Astrocyte (in vitro differentiated cells and primary cell): ENCODE measurements at places on chromosomes 5 and 9. TPM values are rescaled to one million over a fixed set of nuclear protein-coding genes. Genes with fewer than 3 reads are reported as not detected.

GRCh38 chr5:73565969-73566547 lies 515 bp downstream of the UTP15 start:
- H3K27me3 ChIP-seq: no peaks in the 10 kb centered on the region
- peak; percentile 23 for DNase-seq
- H3K4me3 ChIP-seq: peak overlapping the region; percentile 89

DNA sequence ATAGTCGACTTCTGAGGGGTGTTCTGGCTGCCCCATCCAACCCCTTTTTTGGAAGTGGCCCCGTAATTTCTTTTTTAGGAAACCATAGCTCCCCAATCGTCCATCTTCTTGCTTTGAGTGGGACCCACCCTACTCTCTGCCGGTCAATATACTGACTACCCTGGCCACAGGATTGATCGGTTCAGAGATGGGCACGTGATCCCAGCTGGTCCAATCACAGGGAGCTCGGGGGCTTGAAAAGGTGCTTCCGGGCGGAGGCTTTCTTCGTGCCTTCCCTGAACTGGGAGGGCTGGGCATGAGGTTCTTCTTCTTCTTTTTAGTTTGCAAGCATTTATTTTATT lies 78.7 kb upstream of the SH3PXD2B start:
- DNase-seq: no peak
- no peaks in the 10 kb centered on the region for H3K36me3 ChIP-seq
- H3K4me3 ChIP-seq: no peak overlapping the region

- peaks cover 4% of the 10 kb centered on the region for H3K36me3 ChIP-seq
- H3K4me3 ChIP-seq: peak overlapping the region; percentile 13
- no peaks in the 10 kb centered on the region for H3K27me3 ChIP-seq
- peak; percentile 60 for DNase-seq
- H3K27ac ChIP-seq: peak overlapping the region; percentile 55
These were observed 158.1 kb downstream of the HACD4 start for GRCh38 chr9:20873240-20873865.

- no peak overlapping the region for H3K27ac ChIP-seq
- DNase-seq: peak; percentile 30
- H3K27me3 ChIP-seq: no peaks in the 10 kb centered on the region
- no peaks in the 10 kb centered on the region for H3K4me1 ChIP-seq
- no peak overlapping the region for H3K4me3 ChIP-seq
- H3K36me3 ChIP-seq: no peaks in the 10 kb centered on the region
These were observed 7.9 kb upstream of the ZFP62 start for GRCh38 chr5:180868960-180869359.

GRCh38 chr9:68808338-68808890 lies 103.4 kb downstream of the PIP5K1B start:
- no peaks in the 10 kb centered on the region for H3K4me1 ChIP-seq
- H3K36me3 ChIP-seq: no peaks in the 10 kb centered on the region
- H3K27ac ChIP-seq: no peak overlapping the region
- no peak for DNase-seq
- H3K4me3 ChIP-seq: no peak overlapping the region
- H3K27me3 ChIP-seq: peaks cover 3% of the 10 kb centered on the region

DNA sequence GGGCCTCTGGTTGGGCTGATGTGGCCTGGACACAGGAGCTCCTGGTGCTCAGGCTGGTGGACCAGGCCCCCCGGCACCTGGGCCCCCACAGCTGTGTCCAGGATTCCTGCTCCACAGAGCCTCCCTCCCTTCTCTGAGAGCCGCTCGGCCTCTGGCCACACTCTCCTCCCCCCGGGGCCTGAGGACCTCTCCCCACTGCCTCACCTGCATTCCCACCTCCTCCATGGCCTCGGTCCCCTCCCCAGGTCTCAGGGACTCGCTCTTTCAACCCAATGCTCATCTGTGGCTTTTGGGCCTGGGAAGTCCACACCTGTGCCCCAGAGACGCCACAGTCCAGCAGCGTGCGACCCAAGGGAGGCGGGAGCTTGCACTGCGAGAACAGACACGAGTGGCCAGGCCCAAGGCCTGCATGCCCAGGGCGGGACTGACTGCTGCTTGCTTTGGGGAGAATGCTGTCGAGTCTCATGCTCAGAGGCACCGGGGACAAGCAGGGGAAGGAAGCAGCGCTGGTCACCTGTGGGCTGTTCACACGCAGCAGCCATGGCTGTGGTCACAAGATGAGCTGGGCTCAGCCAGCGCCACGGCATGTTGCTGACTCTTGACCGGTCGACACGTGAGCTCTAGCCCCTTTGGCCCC lies 14.6 kb downstream of the PAEP start:
- no peak for DNase-seq
- no peaks in the 10 kb centered on the region for H3K27me3 ChIP-seq
- H3K4me1 ChIP-seq: no peaks in the 10 kb centered on the region
- no peaks in the 10 kb centered on the region for H3K36me3 ChIP-seq
- H3K27ac ChIP-seq: no peak overlapping the region

GRCh38 chr5:74934949-74935751 lies 69.0 kb upstream of the FAM169A start:
- H3K4me1 ChIP-seq: no peaks in the 10 kb centered on the region
- no peak overlapping the region for H3K4me3 ChIP-seq
- H3K27me3 ChIP-seq: no peaks in the 10 kb centered on the region
- H3K36me3 ChIP-seq: no peaks in the 10 kb centered on the region

DNA sequence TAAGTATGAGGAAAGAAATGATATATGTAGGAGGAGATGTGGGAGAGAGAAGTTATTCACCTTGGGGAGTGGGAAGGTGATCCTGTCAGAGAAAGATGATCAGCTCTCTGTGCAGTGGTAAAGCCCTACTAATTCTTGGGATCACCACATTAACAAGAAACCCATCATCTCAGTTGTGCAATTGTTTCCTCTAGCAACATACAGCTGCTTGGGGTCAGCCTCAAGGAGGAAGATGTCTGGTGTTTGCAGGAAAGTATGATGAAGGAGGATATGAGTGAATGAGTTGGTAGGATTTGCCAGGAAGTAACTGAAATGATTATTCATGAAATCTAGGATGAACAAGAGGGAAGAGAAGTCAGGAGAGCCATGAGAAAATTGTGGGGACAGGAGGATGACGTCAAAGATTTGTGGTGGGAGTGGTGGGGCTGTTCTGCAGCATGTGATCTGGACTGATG lies 50.1 kb downstream of the TNFSF8 start:
- no peaks in the 10 kb centered on the region for H3K27me3 ChIP-seq
- no peak overlapping the region for H3K4me3 ChIP-seq
- DNase-seq: no peak
- no peak overlapping the region for H3K27ac ChIP-seq
- H3K4me1 ChIP-seq: no peaks in the 10 kb centered on the region

- H3K4me3 ChIP-seq: no peak overlapping the region
- no peak for DNase-seq
- H3K4me1 ChIP-seq: peaks cover 9% of the 10 kb centered on the region
- no peaks in the 10 kb centered on the region for H3K36me3 ChIP-seq
These were observed 624.2 kb upstream of the ZNF608 start for GRCh38 chr5:125370461-125371205.

DNA sequence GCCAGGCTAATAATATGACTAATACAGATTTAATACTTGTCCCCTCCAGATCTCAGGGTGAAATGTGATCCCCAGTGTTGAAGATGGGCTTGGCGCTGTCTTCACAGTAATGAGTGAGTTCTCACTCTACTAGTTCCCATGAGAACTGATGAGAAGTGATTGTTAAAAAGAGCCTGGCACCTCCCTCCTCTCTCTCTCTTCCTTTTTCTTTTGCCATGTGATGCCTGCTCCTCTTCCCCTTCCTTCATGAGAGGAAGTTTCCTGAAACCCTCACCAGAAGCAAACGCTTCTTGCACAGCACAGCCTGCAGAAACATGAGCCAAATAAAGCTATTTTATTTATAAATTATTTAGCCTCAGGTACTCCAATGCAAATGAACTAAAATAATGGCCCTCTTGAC lies 55.2 kb downstream of the GLDC start:
- H3K27ac ChIP-seq: no peak overlapping the region
- no peaks in the 10 kb centered on the region for H3K36me3 ChIP-seq
- no peaks in the 10 kb centered on the region for H3K27me3 ChIP-seq
- H3K4me1 ChIP-seq: no peaks in the 10 kb centered on the region
- no peak overlapping the region for H3K4me3 ChIP-seq

DNA sequence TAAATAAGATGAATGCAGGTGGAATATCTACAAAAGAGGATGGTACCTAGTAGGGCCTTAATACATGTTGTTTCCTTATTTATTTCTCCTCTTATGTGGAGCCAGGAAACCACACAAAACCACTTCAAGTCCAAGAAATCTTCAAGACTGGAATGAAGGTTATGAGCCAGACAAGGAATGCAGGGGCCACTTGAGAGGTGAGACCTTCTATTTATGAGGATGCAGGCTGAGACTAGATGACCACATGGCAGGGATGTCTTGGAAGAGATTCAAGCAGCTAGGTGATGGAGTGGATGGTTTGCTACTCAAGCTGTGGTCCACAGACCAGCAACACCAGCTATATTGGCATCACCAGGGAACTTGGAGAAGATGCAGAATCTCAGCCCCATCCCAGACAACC lies 92.2 kb downstream of the TNC start:
- peaks cover 54% of the 10 kb centered on the region for H3K36me3 ChIP-seq
- H3K4me3 ChIP-seq: no peak overlapping the region
- no peaks in the 10 kb centered on the region for H3K27me3 ChIP-seq
- H3K4me1 ChIP-seq: peaks cover 33% of the 10 kb centered on the region

DNA sequence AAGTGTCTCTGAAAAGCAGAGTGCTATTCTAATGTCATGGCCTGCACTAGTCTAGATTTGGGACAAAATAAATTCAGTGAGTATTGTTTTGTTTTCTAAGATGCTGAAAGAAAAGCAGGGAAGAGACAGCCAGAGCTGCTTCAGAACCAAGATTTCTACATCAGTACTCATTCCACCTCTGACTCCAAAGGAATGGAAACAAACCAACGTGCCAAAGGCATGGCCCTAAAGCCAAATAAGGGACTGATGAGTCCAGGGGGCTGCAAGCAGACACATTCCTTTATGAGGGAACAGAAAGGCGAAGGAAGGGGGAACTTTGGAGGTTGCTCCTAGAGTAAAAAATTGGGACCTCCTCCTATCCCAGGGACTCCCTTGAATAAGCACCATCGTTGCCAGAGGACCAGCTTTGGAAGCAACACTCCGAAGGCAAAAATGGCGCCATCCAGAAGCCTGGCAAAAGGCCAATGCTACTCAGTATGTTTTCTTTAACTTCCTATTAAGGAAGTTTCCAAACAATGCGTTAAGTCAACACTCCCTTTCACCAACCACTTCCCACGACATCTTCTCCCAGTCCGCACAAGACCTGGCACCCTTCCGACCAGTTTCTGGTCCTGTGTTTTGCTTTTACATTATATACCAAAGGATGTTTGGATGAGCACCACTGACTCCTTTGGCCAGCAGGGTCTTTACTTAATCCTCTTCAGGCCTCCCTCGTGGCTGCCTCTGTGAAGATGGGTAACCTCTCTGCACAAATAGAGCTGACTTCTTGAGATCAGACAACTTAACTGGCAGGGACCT lies 31.6 kb downstream of the ADAM19 start:
- H3K27me3 ChIP-seq: no peaks in the 10 kb centered on the region
- peak overlapping the region; percentile 65 for H3K27ac ChIP-seq
- H3K4me1 ChIP-seq: peaks cover 93% of the 10 kb centered on the region
- no peaks in the 10 kb centered on the region for H3K36me3 ChIP-seq
- no peak overlapping the region for H3K4me3 ChIP-seq

DNA sequence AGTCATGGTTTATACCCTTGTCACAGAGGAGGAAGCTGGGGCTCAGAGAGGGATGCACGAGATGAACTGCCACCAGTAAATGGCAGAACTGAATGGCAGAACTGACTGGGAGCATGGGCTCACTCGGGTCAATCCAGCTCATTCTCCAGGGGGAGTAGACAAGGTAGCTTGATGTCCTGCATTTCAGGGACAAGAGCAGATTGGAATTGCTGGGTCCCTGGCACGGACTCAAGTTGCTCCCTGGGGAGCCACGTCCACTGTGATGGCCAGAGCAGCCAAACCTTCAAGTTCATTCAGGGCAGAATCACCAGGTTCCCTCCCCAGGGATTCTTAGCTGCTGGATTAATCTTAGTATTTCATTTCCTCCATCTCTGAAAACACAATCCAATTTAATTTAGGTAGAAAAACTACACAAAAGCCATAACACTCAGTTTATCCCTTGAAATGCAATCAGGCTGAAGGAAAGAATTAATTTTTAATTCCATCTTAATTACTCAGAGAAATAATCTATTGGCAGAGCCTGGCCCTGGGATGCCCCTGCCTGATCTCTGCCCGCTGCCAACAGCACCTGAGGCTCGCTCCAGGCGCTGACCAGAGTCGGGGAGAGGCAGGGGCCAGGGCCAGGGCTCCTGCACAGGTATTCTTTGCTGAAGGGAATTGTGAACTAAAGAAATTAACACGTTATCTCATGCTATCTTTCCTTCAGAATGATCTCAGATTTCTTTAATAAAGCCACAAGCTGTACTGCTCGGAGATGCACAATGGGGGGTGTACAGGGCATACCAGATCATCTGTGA lies 42.0 kb upstream of the UNC5A start:
- peaks cover 28% of the 10 kb centered on the region for H3K27me3 ChIP-seq
- no peak for DNase-seq
- no peak overlapping the region for H3K4me3 ChIP-seq
- H3K4me1 ChIP-seq: no peaks in the 10 kb centered on the region
- no peak overlapping the region for H3K27ac ChIP-seq
- H3K36me3 ChIP-seq: no peaks in the 10 kb centered on the region

DNA sequence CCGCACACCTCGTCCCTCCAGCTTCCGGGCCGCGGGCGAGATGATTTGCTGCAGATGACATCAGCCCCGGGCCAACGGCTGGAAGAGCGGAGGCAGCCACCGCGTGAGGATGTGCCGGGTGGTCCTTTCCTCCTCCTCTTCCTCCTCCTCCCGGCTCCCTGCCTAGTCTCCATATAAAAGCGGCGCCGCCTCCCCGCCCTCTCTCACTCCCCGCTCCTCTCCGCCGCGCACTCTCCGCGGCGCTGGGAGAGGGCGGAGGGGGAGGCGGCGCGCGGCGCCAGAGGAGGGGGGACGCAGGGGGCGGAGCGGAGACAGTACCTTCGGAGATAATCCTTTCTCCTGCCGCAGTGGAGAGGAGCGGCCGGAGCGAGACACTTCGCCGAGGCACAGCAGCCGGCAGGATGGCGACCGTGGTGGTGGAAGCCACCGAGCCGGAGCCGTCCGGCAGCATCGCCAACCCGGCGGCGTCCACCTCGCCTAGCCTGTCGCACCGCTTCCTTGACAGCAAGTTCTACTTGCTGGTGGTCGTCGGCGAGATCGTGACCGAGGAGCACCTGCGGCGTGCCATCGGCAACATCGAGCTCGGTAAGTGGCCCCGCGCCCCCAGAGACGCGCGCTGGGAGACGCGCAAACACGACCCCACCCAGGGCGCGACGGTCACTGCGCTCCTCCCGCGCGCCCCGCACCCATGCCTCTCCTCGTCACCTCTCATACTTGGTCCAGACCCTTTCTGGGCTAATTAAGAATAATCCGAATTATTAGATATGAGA lies at the start of gene MAP1B:
Gene MAP1B (plus strand): TSS at position 345 of the 770 bp plus-strand sequence. CDS start 57 bp downstream, at position 402.
- peak within 1 kb of the TSS; percentile 75 for H3K27ac ChIP-seq
- peaks cover 3% of the 10 kb centered on the region for H3K36me3 ChIP-seq
- H3K27me3 ChIP-seq: no peaks in the 10 kb centered on the region
- H3K4me3 ChIP-seq: peak within 1 kb of the TSS; percentile 94
- peak; percentile 68 for DNase-seq

Gene EGFLAM
- 1.0 and 1.1 TPM in 2 replicates for total RNA-seq

Gene CDKN2B
- total RNA-seq: 306 and 314 TPM in 2 replicates

Gene SPATA31A3
- not detected in 2 replicates for total RNA-seq

Gene RMRP
- total RNA-seq: 13,402 and 14,410 TPM in 2 replicates

Gene DAB2IP
- total RNA-seq: 41.4 and 41.7 TPM in 2 replicates

Gene PHF24
- 0.07 and 0.16 TPM in 2 replicates for total RNA-seq

Gene CDH12
- not detected in 2 replicates for total RNA-seq
